Activated CD8-positive, alpha-beta memory T cell treated with anti-CD3 and anti-CD28 coated beads, Interleukin-2, amount 50 U/mL, for 48 hours (primary cell): ENCODE measurements at places on chromosomes 5 and 9.
A peak's percentile ranks its signal among the peaks of the same experiment; 100 is the strongest.

- DNase-seq, result no peak
Measured at GRCh38 chr9:94101162-94101853, 17.0 kb downstream of the PTPDC1 start.

- DNase-seq, result peak; percentile 23
Measured at GRCh38 chr5:6545770-6546690, 86.8 kb downstream of the NSUN2 start.

DNA sequence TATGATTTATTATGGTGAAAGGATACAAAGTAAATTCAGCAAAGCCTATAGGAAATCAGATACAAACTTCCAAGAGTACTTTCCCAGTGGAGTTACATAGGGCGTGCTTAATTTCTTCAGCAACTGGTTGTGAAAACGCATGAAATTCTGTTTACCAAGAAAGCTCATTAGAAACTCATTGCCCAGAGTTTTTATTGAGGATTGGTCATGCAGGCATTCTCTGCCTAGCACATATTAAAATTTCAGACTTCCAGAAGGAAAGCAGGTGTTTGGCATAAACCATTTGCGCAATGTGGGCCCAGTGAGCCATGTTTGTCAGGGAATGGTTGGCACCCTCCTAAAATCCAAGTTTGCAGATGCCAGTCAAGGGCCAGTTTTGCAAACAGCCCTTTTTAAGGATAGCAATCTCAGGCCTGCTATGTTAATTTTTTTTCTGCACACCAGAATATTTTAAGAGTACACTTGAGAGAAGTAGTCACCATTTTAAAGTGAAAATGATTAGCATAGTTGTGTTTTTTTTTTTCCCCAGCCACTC, 311.1 kb upstream of the CHD1 start:
- no peak for DNase-seq

GRCh38 chr5:72525816-72526215, 18.6 kb upstream of the ZNF366 start:
- no peak for DNase-seq

GRCh38 chr9:98573749-98574278, 134.9 kb downstream of the GABBR2 start:
- DNase-seq, result peak; percentile 12

DNA sequence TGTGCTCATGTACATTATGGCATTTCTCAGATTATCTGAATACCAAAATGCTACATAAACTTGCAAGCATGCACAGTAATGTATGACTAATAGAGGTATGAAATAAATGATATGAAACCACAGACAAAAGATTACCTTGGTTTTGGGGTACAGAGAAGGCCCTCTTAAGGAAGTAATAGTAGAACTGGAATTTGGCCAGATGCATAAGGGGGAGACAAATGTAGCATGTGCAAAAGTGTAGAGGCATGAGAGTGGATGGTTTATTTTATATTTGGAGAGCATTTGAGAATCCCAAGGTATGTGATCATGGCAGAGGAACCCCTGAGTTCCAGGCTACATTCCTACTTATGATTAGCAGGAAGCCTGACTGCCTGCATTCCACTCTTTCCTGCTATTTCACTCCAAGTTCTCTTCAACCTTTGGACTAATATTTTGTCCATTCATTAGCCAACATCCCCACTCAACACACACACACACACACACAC, 74.2 kb downstream of the MAMDC2 start:
- no peak for DNase-seq

DNA sequence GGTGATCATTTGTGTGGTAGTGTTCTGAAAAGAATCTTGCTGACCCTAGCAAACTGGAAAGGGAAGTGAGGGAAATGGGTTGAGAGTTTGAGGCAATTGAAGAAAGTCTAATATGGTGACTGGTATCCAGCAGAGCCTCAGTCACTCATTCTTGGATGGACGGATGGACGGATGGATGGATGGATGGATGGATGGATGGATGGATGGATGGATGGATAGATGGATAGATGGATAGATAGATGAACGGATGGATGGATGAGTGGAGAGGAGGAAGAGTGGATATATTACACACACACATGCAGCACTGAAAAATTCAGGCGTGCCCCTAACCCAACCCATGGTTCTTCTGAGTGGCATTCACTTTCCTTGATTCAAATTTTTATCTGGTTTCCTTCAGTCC, 277.6 kb downstream of the EBF1 start:
- DNase-seq, result no peak

- DNase-seq, result peak; percentile 62
Measured at GRCh38 chr9:91177081-91177480, 184.6 kb downstream of the AUH start.

DNA sequence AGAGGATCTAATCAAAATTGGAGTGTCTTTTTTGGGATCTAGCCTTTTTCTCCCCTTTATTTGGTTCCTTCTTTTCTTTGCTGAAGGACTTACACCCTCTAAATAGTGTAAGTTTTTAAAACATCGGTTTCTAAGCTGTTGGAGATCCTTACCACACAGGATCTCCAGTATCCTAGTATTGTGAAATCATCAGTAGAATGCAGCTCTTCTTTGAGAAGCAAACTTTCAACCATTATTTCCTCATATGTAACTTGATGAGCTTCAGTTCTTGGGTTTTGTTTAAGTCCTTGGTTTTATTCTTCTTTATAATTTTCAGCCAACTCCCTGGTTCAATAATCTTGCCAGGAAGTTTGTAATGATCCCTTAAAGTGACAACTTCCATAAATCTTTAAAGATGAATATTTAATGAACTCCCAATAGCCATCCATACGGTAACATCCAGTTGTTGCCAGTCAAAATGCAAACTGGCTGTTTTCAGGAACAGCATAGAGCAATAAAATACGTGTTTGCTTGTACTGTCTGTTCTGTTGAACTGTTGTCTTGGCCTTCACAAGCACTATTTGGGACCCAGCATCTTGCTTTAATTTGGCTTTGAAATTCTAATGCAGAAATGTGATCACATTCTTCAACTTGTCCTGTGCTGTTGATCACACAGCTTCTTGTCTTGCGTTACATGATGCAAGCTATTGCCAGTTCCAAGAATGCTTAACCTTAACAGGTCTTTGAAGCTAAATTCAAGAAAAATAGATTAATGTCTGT, 34.8 kb upstream of the TTC23L start:
- no peak for DNase-seq

GRCh38 chr5:180179442-180180420, 29.3 kb downstream of the RASGEF1C start:
- DNase-seq, result no peak

GRCh38 chr9:119224431-119224830, 144.8 kb downstream of the BRINP1 start:
- no peak for DNase-seq

DNA sequence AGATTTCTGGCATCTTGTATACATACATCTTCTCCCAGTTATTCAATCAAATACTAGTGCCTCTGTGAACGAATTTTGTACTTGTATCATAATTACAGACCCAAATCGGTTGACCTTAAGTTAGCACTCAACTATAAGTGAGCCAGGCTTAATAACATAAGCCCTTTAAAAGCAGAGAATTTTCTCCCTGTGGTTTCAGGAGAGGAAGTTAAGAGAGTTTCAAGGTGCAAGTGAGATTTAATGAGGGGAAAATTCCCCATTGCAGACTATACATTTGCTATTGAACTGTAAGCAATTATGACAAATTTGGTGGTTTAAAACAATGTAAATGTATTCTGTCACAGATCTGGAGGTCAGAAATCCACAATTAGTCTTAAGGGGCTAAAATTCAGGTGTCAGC, 261.9 kb upstream of the NREP start:
- DNase-seq, result no peak

DNA sequence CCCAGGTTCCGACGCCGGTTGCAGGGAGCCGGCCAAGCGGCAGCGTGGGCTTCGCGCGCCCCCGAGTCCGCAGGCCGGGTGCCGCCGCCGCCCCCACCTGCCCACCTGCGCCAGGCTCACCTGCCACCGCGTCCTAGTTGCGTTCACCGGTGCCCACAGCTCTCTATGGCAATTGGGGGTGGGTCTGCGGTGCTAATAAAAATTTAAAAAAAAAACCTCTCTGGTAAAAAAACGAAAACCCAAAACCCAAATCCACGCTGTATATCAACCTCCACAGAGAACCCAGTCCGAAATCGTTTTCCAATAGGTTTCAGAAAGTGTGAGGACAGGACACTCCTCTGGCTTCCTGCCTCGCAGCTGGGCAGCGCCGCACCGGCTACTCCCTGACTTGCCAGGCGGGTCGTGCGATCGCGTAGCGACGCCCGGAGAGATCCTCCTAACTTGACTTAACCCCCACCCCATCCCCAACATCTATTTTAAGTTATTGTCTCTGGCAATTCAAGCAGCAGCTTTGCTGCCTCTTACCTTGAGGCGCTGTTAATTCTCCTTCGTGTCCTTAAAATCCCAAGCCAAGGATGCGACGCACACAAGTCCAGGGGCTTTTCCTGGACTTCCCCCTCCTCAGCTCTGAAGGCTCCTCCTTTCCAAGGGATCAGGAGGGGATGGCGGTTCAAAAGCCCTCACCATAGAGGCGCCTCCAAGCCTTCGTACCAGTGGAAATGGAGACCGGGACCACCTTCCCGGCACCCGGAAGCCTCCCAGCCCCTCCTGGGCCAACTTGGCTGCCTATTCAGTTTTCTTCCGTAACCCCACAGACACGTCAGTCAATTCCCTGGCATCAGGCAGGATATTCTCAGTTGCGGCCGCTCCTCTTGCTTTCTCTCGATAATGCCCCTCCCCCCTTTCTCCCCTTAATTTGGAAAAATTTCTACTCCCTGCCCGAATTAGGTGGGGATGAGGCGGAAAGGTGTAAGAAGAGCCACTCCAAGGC, 1639.4 kb upstream of the C9orf72 start:
- DNase-seq, result peak; percentile 51

DNA sequence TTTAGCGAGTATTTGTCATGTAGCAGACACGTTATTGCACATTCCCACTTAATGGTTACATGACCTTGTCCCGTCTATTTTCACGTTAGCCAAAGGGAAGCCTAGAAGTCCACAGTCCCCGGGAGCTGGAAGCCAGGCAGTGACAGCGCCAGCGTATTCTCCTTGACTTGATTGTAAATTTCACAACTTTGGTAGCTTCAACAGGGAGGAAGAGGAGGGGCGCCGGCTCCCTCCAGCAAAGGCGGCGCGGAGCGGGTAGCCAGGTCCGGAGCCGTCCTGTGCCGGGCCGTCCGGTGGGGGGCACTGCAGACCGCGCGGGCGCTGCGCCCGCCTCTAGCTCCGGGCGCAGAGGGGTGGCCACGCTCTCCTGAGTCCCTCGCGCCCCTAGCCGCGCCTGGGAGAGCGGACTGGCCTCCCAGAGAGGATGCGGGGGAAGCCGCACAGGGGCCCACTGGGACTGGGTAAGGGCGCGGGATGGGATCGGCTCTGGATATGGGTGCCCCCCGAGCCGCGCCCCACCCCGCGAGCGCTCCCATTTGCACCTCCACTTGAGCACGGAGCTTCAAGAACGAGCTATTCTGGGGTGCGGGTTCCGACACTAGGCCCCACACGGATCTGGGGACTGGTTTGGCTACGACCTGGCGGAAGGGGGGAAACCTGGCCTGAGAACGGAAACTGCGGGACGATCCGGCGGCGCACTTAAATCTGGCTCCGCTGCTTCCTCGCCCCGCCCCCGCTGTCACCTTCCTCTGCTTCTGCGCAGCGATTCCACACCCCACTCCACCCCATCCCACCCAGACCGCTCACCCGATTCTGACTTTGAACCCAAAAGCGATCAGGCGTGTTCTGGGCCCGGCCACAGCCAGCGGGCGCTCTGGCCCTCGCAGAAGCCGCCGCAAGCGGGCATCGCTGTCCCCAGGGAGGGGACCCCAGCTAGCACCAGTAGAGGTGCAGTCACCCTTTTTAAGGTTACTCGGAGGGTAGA, 23.8 kb downstream of the KLF4 start:
- peak; percentile 76 for DNase-seq

GRCh38 chr9:82558855-82559630, 503.9 kb downstream of the RASEF start:
- no peak for DNase-seq

DNA sequence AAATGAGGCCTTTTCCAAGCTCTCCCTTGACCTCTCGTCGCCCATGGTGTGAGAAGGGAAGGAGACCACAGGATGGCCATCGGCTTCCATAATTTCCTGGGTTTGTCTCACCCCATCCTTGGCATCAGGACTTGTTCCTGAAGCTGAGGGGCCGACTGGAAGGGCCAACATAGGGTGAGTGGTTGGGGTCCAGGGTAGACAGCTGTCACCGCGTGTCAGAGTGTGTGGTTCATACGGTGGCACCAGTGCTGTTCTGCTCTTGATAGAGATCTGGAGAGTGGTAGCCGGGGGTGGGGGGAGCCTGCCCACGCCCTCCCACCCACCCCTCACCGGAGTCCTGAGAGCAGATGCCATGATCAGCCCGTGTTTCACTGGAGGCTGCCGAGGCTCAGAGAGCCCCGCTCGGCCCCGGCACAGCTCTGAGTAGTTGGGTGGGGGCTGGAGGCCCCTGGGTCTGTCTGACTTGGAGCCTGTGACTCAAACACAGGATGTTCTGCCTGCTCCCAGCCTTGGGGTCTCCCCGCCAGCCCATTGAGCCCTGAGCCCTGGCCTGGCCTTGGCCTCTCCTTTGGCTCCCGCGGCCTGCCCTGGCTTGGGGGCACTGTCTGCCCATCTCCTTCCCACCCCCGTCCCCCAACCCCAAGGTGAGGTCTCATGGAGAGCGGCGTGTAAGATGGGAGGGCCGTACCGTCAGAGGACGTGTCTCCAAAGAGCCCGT, 53.1 kb upstream of the IER5L start:
- no peak for DNase-seq

- no peak for DNase-seq
Measured at GRCh38 chr9:107036367-107036766, 173.4 kb downstream of the ZNF462 start.

DNA sequence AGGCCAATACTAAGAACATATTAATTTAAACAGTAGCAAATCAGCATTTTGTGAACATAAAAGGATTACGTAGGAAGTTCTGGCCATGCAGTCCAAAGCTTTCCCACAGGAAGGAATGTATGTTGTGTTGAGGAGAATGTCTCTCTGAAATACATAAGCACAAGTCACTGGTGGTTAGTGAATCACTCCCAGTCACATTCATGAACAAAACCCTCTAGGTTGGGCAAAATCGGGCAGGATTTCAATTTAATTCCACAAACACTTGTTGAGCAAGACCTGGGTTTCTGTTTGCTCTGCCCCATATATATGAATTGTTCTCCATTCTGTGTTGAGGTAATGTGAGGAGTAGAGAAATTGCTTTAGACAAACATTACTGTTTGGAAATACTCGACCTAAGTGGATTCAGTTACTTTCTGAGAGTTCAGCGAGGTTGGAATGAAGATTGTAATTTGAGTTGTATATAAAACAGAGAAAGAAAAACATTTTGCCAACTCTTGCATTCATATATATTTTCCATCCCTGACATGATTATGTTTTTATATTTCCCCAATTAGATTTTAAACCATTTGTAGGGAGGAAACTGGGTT, 127.6 kb upstream of the RPS23 start:
- no peak for DNase-seq

DNA sequence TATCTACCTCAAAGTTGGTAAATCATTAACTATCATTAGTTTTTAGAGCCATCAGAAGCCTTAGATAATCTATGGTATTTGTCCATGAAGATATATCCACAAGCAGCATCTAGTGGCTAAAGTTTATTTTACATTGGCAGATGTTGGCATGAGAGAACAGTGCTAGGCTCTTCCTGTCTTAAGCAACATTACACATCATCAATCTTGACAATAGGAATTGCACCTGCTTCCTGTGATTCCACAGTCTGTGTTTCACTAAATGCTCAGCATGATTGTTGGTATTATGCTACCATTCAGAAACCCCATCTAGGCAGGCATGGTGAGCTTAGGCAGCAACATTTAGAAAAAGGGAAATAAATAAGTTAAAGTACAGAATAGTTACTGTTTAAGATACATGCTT, 246.6 kb downstream of the SLCO4C1 start:
- no peak for DNase-seq

- DNase-seq, result no peak
Measured at GRCh38 chr5:147072622-147073021, 162.2 kb upstream of the STK32A start.

GRCh38 chr5:133828722-133829121, 139.7 kb downstream of the C5orf15 start:
- no peak for DNase-seq
